ENCODE measurements at places on chromosomes 7 and 10.

DNA sequence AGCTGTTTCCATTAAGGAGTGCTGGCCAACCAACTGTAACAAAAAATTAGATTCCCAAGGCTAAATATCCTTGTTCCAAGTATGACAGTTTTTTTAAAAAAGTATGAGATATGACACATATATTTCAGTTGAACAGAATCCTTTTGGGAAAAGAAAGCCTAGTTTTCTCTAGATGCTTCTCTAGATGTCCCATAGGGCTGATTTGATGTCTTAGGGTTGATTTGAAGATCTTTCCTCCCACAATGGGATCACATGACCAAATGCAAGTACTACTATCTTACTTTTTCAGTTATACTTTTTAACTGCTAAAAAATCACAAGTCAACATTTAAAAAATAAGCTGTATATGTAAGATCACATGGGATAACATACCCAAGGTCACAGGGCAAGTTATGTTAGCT, 3.7 kb downstream of the NAMPT start:
- no peak for DNase-seq

DNA sequence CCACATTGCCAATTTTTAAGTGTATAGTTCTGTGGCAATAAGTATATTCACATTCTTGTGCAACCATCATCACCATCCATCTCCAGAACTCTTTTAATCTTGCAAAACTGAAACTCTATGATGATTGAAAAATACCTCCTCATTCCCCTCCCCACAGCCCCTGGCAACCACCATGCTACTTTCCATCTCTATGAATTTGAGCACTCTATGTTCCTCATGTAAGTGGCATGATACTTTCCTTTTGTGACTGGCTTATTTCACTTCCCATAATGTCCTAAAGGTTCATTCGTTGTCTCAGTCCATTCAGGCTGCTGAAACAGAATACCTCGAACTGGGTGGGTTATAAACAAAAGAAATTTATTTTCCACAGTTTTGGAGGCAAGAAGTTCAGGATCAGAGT, 23.4 kb upstream of the EGR2 start:
- DNase-seq: no peak

GRCh38 chr7:152000191-152000590, 25.3 kb upstream of the GALNT11 start:
- DNase-seq: no peak

DNA sequence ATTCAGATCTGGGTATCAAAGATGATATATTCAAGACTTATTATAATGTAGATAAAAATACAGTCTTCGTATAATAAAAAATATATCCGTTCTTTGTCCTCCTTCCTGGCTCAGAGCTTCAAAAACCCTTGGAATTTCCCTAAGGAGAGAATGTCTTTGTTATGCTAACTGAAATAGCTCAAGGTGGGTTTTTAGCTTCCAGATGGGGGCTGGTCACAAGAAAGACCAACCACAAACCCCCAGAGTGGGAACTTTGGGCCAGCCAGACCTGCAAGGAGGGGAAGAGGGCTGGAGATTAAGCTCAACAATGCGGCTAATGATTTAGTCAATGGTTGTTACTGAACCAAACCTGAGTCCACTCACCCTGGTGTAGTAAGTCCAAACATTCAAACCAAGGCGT, 196.4 kb downstream of the SDHAF3 start:
- DNase-seq: no peak

DNA sequence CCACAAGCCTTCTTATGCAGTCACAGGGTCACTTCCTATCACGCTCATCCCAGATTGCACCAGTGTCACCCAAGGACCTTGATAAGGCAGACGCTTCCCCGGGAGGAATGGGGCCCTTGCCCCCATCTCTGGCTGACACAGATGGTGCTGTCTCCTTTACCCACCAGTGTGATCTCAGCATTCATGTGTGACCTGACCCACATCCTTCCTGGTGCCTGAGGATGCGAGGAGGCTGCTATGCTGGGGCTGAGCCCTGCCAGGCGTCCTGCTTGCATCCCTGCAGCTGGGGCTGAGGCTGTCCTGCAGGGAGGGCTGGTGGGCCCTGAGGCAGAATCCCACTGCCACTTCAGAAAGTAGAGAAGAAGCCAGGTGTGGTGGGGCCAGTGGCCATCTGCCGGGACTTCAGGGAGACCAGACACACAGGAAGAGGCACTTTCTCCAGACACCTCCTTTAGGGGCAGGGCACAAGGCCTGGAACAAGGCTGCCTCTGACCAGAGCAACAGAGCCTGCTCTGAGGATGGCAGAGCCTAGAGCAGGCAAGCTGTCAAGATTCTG, 35.3 kb downstream of the RASGEF1A start:
- DNase-seq: no peak

- DNase-seq: no peak
Measured at GRCh38 chr10:27494116-27494805, 9.8 kb upstream of the RAB18 start.

DNA sequence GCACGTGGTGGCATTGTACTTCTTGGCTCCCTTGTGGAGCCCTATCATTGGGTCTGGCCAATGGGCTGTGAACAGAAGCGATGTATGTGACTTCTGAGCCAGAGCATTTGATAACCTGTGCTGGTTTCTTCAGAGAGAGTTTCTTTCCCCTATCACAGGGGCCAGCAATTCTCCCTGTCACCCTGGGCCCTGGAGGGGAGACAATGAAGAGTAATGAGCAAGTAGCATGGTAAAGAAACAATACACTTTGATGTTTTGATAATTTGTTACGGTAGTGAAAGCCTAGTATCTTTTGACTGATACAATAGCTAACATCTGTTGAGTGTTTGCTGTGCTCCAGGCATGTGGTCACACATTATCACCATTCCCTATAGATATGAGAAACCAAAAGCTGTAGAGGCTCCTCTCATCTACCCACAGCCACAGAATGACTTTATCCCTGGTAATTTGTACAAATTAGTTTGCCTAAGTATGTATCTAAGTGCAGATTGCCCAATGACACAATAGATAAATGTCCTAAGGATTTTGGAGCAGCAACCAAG, 113.4 kb upstream of the SVIL start:
- no peak for DNase-seq

GRCh38 chr7:82926477-82926876, 236.2 kb downstream of the PCLO start:
- no peak for DNase-seq

DNA sequence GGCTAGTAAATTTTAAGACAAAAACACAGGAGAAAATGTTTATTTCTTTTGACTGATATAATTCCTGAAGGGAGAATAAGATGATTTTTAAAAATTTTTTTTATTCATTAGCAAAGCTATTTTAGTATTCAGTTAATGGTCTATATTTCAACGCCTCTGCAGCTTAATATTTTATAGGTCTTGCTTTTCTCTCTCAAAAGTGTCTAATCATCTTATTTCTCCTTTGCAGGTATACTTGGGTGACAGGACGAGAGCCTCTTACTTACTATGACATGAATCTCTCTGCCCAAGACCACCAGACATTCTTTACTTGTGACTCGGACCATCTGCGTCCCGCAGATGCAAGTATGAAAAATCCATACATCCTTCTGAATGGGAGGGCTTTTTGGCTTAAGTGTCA, 177.0 kb downstream of the ST7 start:
- DNase-seq: no peak

DNA sequence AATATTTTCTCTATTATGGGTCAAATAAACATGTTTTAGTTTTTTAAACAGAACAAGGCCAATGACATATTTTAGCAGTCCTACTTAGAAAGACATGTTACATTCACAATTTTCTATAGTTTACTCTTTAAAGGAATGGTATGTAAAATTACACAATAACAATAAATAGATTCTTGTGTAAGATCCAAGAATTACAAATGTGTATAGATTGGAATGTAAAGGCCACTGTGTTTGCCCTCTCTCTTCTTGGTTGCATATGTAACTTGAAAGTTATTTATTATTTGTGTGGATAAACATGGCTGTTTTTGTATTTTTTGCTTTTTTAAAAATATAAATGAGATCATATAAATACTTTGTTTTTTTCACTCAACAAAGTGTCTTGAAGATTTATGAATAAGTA, 979.3 kb upstream of the CELF2 start:
- no peak for DNase-seq

GRCh38 chr10:68861253-68861652, 33.9 kb downstream of the STOX1 start:
- no peak for DNase-seq

DNA sequence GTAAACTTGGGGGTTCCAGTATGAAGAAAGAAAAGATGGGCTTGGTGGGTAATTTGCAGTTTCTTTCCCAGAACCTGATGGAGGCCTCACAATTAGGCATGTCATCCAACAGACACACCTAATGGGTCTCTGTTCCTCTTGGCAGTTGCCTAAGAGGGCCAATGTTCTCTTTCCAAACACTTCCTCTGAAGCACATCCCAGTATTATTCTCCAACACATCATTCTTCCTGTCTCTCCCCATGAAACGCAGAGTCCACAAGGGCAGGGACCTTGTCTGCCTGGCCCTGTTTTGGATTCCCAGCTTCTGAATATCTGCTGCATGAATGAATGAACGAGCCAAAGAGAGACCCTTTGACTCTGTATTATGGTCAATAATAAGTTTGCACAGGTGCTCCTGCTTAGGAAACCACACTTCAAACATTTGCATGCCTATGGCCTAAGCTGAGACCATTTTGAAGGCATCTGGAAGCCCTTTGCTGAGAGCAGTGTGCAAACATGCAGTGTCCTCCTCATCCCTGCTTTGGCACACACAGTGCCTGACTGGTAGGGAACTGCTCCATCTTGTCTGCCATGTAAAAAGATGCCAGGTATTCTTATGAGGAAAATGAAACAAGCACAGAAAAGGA, 100.9 kb upstream of the CHST15 start:
- DNase-seq: no peak

- no peak for DNase-seq
Measured at GRCh38 chr10:100728928-100729861, 16.2 kb upstream of the PAX2 start.

- DNase-seq: no peak
Measured at GRCh38 chr10:31419394-31420063, 100.5 kb downstream of the ZEB1 start.

DNA sequence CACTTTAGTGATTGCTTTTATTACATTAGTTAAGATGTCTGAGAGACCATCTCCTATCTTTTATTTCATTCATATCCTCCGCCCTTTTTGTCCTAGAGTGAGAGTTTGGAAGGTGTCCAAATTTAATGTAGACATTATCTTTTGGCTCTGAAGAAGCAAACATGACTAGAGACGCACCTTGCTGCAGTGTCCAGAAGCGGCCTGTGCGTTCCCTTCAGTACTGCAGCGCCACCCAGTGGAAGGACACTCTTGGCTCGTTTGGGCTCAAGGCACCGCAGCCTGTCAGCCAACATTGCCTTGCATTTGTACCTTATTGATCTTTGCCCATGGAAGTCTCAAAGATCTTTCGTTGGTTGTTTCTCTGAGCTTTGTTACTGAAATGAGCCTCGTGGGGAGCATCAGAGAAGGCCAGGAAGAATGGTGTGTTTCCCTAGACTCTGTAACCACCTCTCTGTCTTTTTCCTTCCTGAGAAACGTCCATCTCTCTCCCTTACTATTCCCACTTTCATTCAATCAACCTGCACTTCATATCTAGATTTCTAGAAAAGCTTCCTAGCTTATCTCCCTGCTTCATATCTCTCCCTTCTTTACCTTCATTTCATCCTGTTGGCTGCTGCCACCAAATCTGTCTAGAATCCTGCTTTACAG, 10.4 kb upstream of the CLCN1 start:
- no peak for DNase-seq

DNA sequence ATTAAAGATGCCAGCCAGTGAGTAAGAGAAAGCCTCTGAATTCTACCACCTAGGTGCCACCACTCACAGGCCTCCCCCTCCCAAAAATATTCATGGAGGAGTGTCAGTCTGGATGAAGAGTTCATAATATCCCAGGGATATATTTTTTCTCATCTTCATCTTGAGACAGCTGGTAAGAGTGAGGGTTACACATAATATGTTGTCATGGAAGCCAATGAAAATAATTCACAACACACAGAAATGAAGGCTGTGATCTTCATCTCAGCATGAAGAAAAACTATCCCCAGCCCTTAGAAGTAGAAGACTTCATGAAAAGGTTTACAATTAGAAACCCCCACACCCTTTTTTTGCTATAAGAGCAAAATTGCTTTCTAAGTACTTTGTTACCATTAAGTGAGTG, 175.6 kb downstream of the DNAH11 start:
- DNase-seq: no peak

DNA sequence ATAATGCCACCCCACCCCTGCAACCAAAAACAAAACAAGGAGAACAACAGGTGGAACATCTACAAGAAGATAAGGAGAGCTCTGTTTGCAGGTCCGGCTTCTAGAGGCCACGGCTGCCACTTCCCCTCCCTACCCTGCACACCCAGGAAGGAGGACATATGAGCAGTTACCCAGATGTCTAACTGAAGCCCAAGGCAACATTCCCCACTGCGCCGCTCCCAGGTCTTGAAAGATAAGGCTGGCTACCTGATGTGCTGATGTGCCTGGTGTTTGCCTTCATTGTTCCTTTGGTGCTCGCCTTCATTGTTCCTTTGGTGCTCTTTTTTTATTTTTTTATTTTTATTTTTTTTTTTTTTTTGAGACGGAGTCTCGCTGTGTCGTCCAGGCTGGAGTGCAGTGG, 21.0 kb downstream of the HPS6 start:
- DNase-seq: no peak

GRCh38 chr10:100014071-100014762, 4.5 kb upstream of the DNMBP start:
- no peak for DNase-seq

- no peak for DNase-seq
Measured at GRCh38 chr10:108817584-108817983, 1105.7 kb downstream of the XPNPEP1 start.

GRCh38 chr7:85587785-85588184, 400.9 kb upstream of the SEMA3D start:
- no peak for DNase-seq

- no peak for DNase-seq
Measured at GRCh38 chr10:61987537-61987936, 86.0 kb downstream of the ARID5B start.

GRCh38 chr10:77846718-77847311, 79.7 kb downstream of the DLG5 start:
- DNase-seq: peak; percentile 63

- DNase-seq: no peak
Measured at GRCh38 chr7:23864973-23865372, 155.0 kb downstream of the STK31 start.

GRCh38 chr7:106045586-106045985, 66.5 kb downstream of the SYPL1 start:
- DNase-seq: no peak

DNA sequence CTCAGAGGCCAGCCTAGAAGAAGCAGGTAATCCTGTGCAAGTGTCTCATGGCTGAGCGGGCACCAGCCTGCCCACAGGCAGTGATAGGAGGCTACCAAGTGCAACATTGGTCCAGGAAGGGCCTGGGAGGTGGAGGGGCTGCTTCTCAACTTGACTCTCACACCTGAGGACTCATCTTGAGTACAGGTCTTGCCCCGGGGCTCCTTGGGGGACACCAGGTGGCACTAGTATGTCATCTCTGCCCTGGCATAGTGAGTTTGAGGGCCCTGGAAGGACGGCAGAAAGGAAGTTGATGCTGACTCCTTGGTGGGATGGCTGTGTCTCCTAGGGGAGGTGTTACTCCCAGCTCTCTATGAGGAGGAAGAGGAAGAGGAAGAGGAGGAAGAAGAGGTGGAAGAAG, 2.3 kb downstream of the CCDC136 start:
- DNase-seq: no peak

All from NCI-H1048 (cell line).